ENCODE measurements at places on chromosomes 12 and 14.

DNA sequence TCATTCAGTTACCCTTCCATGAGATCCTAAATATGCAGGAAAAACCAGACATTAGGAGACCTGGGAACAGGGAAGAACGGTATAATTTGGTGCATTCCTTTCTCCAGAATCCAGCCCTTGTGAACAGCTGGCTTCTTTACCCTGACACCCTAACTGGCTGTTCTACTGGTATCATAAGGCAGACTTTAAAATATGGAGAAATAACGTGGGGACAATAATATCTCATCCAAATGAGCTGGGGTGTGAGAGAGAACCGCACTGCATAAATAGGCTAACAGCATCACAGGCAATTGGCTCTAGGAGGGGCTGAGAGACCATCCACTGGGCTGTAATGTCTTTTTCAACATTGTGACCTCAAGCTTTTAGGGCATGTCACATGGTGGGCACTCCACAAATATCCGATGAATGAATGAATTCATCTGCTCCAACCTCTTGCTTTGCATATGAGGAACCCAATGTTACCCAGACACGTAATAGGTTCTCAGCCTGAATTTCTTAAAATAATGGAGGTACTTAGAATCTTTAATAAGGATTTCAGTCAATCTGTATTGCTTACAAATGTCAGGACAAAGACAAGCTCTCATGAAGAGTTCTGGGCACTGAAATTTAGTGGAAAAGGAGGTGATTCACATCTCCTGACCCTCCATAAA, 157.9 kb downstream of the SAMD4A start:
- no peak for DNase-seq

DNA sequence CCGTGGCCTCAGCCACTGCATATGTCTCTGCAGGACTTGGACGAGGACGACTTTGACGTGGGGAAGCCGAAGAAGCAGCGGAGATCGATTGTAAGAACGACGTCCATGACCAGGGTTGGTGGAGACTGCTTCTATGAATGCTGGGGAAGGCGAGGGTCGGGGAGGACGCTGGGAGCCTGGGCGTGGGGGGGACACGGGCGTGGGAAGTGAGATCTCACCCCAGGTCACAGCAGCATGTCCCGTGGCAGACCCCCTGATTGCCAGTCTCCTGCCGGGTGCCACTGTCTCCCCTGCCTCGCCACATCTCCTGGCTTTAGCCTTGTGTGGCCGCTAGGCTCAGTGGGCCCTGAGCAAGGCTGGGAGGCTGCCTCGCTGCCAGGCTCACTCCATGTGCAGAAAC, 29.9 kb upstream of the TEX22 start:
- no peak for DNase-seq

DNA sequence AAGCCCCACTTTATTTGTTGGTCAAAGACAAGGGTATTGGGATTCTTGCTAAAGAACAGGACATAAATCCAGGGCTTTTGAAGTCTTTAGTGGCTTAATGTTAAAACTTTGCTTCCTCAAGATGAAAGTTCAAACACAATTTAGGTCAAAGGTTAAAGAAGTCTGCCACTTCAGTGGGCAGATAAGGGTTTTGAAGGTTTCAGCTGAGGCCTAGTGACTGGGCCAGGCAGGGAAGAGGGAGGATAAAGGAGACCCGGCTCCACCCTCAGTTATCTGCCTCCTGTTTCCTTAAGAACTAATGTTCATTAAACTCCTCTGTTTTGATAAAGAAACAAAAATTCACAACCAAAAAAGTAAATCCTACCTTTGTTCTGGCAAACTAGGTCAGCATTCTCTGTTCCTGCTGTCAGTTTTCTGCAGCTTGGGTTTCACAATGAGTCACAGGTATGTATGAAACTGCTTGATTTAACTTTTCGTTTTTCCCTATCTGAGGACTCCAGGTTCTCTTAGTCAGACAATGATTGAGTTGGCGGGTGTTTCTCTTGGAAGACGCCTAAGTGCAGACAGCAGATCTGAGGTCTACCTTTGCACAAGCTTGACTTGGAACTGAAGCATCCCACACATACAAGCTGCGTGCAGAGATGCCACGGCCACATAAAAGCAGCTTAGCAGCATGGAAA, 208.3 kb downstream of the EXOC5 start:
- DNase-seq = no peak

GRCh38 chr12:76866726-76867125, 12.1 kb downstream of the CSRP2 start:
- DNase-seq = no peak

DNA sequence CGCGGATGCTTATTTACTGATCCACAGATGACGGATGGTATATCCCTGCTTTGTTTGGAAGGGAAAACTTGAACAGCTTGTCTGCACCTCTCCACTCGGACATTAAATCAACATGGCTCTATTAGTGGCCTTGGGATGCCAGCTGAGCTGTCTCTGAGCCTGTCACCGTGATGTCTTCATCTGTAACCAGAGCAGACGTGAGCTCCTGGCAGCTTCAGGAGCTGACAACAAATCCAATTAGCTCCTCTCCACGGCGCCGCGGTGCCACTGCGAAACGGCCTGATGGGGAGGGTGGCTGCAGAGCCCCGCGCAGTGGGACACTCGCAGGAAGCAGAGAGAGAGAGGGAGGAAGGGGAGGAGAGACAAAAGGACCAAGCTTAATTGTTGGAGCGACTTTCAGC, 112.3 kb downstream of the PAPOLA start:
- DNase-seq = no peak

- no peak for DNase-seq
Measured at GRCh38 chr12:77189901-77190416, 124.6 kb upstream of the E2F7 start.

DNA sequence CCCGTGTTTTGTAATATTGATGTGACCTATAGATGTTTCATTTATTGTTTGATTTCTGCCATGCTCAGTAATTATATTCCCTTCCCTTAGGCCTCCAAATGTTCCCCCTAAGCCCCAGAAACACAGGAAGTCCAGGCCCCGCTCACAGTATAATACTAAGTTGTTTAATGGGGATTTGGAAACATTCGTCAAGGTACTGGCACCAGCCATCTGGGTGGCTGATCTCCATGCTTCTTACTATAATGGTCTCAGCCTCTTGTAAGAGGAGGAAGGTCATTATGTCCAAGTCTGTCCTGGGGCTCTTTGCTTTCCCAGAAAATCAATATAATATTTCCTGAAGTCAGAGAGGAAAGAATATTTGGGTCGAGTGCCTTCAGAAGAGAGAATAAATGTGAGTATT, 130.9 kb downstream of the KICS2 start:
- no peak for DNase-seq

- DNase-seq = no peak
Measured at GRCh38 chr12:105741786-105742566, 396.8 kb downstream of the NUAK1 start.

- DNase-seq = no peak
Measured at GRCh38 chr14:66503532-66503931, 4.4 kb upstream of the GPHN start.

DNA sequence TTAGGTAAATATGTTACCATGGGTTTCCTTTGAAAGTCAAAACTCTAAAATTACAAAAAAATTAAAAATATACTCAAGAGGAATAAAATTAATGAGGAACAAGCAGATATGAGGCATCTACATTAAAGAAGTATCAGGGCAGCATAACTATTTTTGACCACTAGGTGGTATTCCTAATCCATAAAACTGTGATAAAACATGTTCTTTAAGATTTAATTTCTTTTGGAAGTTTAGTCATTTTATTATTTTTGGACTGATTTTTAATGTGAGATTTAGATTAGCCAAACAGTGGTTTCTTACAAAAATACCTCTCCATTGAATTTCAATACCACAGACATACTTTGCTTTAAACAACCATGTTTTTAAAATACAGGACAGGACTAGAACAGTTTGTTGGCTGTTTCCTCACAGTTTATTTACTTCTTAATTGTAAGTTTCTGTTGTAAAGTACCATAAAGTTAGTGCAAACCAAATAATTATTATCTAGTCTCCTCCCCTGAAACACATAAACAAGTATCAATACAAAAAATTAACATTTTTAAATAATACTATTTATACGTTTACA, 49.8 kb downstream of the NTS start:
- no peak for DNase-seq

GRCh38 chr12:47995981-47996401, 8.3 kb downstream of the COL2A1 start:
- DNase-seq = no peak

GRCh38 chr14:74508844-74509428, 15.4 kb downstream of the ISCA2 start:
- no peak for DNase-seq

DNA sequence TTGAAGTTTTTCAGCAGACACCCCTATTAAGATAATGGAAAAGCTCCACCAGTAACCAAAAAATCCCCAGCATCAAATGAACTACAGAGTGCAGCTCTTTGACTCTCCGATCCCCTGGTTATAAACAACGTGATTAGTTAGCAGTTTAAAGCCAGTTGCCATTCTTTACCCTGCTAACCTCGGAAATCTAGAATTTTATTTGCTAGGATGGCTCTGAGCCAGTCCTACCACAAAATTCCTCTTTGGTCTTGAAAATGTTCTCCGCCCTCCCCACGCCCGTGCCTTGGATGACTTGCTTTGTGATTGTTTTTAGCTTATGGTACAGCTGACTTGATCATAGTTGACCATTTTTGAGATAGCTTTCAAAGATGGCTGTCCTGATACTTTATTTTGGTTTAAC, 1.2 kb downstream of the KLHDC2 start:
- no peak for DNase-seq

- no peak for DNase-seq
Measured at GRCh38 chr14:68702135-68702534, 90.7 kb downstream of the ZFP36L1 start.

GRCh38 chr14:88706425-88706824, 86.3 kb downstream of the EML5 start:
- DNase-seq = no peak

- no peak for DNase-seq
Measured at GRCh38 chr12:64016521-64016920, 172.0 kb downstream of the SRGAP1 start.

GRCh38 chr14:105090493-105091053, 25.3 kb upstream of the GPR132 start:
- DNase-seq = peak; percentile 52

GRCh38 chr14:64649383-64649998, 54.7 kb upstream of the PLEKHG3 start:
- DNase-seq = no peak

DNA sequence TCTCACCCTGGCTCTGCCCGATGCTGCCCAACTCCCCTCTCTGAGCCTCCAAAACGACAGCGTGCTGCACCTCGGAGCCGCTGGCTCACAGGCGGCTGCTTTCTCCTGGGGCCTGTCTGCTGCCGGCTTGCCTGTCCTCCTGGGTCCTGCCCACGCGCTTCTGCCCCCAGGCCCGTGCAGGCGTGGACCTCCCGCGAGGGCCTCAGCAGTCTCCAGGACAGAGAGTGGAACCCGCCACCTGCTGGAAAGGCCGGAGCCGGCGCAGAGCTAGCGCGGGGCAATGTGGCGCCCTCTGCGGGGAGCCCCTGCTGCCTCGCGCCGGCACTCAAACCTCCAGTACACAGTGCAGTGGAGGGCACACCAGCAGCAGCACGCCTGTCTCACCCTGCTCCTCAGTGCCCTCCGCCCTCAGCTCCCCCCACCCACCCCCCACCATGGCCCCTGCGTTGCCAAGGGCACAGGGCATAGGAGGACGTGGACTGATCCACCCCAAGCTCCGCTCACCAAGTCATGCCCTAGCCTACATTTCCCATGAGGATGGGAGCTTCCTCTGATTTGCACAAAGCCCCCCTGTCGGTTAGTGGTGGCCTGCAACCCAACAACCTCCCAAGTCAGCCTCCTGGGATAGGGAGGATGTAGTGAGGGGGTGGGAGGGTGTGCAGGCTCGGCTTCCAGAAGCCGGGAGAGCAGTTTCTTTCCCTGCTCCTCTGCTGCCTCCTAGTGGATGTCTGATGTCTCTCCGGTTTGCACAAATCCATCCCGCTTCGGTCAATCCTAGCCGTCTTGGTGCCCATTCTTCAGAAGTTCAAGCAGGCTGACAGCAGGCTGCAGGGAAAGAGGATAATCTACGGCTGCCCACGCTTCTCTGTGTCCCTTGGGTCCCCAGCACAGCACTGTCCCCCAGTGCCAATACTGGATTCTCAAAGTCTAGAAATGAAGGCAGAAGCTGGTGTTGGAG, 25.2 kb downstream of the KRT8 start:
- peak; percentile 89 for DNase-seq

- no peak for DNase-seq
Measured at GRCh38 chr14:72810201-72810600, 83.7 kb downstream of the DPF3 start.

GRCh38 chr12:55729819-55730818, 1.3 kb upstream of the CD63 start:
- DNase-seq = no peak

- peak; percentile 88 for DNase-seq
Measured at GRCh38 chr14:81400202-81400678, at the start of gene STON2. Gene STON2, minus strand, starts transcription at chr14:81400324. Its CDS starts 1,942 bp downstream, at chr14:81398382.

GRCh38 chr12:69083689-69084088, 150.7 kb upstream of the CPM start:
- peak; percentile 46 for DNase-seq

DNA sequence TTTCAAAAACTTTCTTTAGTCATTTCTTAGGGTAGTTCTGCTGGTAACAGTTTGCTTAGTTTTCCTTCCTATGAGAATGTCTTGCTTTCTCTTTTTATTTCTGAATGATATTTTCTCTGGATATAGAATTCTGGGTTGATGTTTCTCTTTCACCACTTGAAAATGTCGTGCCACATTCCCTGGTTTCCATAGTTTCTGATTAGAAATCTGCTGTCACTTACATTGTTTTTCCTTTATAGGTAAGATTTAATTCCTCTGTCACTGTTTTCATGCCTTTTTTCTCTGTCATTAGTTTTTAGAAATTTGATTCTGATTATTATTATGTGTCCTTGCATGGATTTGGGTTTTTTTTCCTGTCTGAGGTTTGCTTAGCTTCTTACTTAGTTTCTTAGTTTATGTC, 77.3 kb upstream of the PCNX4 start:
- no peak for DNase-seq

- DNase-seq = no peak
Measured at GRCh38 chr12:47975036-47975620, 11.7 kb downstream of the TMEM106C start.

Measured in DMS153 (cell line).